Epithelial cell of proximal tubule (primary cell): ENCODE measurements at places on chromosomes 12 and 14. TPM values are rescaled to one million over a fixed set of nuclear protein-coding genes. Genes with fewer than 3 reads are reported as not detected.

DNA sequence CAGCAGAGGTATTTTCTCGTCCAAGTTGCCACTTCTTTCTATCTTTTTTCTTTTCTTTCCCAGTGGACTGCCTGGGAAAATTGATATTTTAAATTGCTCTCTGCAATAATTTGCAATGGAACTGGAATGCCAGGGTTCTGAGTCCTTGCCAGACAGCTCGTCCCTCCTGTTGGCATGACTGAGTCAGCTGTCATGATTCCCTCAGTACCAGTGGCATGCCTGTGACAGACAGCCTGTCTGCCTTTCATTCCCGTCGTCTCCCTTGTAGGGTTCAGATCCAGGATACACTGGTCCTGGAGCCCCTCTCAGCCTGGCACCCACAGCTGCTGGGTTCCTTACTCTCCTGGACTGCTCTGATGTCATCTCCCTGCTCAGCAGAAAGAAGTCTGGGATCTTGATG lies 84.8 kb downstream of the PTPN11 start:
- DNase-seq: no peak

GRCh38 chr14:103103461-103104388 lies 9.2 kb downstream of the EXOC3L4 start:
- DNase-seq: no peak

GRCh38 chr14:95623195-95623594 lies 63.0 kb upstream of the TCL1B start:
- DNase-seq: no peak

GRCh38 chr14:68079941-68080697 lies 260.5 kb downstream of the RAD51B start:
- no peak for DNase-seq

- no peak for DNase-seq
These were observed 282.1 kb downstream of the RPS29 start for GRCh38 chr14:49303946-49304516.

Gene LMBR1L
- 21.8 and 37.8 TPM in 2 replicates for total RNA-seq

Gene ARMH4
- 4.4 and 5.8 TPM in 2 replicates for total RNA-seq

Gene MSI1
- 5.4 and 25.8 TPM in 2 replicates for total RNA-seq
